ENCODE measurements at places on chromosomes 16 and 17.

- H3K36me3 ChIP-seq = no peaks in the 10 kb centered on the region
- DNase-seq = no peak
- H3K4me1 ChIP-seq = no peaks in the 10 kb centered on the region
- H3K27me3 ChIP-seq = no peaks in the 10 kb centered on the region
- no peak overlapping the region for H3K27ac ChIP-seq
- no peak overlapping the region for H3K4me3 ChIP-seq
Measured at GRCh38 chr16:53900667-53901066, 196.7 kb downstream of the FTO start.

DNA sequence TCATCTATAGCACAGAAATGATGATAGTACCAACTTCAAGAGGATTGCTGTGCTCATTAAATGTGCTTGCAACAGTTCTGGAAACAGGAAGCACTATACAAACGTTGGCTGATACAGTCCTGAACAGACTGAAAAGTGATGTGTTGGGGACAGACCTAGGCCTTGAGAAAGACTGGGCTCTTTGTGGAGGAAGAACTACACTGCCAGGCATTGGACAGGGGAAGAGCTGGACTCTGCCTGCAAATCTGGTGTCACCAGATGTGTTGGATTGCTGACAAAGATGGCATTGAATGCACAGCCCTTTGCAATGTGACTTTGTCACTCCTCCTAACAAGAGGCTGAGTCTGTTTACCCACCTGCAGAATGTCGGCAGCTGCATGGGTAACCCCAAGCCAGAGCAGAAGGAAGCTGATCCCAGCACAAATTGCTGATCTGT is 12.4 kb upstream of the ST6GALNAC2 start:
- H3K4me1 ChIP-seq = peaks cover 3% of the 10 kb centered on the region
- peaks cover 7% of the 10 kb centered on the region for H3K36me3 ChIP-seq
- DNase-seq = no peak
- no peak overlapping the region for H3K4me3 ChIP-seq
- no peaks in the 10 kb centered on the region for H3K27me3 ChIP-seq

DNA sequence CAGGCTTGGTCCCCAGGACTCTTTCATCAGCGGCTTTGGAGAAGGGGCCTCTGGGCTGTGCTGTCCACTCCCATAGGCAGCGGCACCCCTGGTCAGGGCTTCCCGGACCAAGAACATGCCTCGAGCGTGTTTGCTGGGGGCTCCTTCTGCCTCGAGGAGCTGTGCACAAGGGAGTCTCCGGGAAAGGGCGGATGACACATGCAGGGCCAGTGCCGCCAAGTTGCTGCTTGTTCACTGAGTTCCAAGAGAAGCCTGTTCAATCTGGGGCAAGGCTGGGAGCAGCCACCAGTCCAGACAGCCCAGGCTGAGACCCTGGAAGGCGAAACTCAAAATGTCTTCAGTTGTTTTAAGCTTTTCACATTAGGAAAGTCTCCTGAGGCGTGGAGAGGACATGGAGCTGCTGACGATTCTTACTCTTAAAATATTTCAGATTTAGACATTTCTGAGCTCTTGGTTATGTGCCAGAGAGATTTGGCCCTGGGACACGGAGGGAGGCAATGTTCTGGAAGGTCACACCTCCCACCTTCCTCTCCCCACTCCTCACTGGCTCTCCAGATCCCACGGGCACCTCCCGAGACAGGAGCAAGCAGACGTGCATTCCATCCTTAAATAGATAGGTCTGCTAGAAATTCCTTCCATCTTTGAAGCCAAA is 84.5 kb upstream of the ZNF469 start:
- no peaks in the 10 kb centered on the region for H3K27me3 ChIP-seq
- no peak for DNase-seq
- H3K36me3 ChIP-seq = no peaks in the 10 kb centered on the region
- H3K4me3 ChIP-seq = no peak overlapping the region
- no peak overlapping the region for H3K27ac ChIP-seq
- no peaks in the 10 kb centered on the region for H3K4me1 ChIP-seq

DNA sequence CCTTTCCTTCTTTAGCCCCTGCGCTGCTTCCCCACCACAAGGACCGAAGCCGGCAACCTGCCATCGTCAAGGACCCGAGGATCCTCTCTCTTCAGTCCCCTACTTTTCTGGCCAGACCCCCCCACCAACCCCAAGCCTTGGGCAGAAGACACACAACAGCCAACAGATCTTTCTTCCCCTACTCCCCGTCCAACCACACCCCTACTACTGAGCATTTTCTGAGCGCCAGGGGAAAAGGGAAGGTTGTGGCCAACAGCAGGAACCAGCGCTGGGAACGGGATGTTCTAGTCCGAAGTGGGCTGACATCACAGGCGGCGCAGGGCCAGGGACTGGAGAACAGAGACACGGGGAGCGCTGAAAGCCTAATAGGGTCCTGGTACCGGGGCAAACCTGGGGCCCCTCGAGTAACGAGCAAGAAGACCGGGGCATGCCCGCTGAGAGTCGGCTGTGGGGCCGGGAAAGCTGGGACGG is 528 bp downstream of the PER1 start:
- peaks cover 5% of the 10 kb centered on the region for H3K4me1 ChIP-seq
- H3K4me3 ChIP-seq = peak overlapping the region; percentile 90
- peaks cover 21% of the 10 kb centered on the region for H3K36me3 ChIP-seq
- H3K27me3 ChIP-seq = no peaks in the 10 kb centered on the region

GRCh38 chr17:35730400-35731005 is 936 bp upstream of the RASL10B start:
- peaks cover 3% of the 10 kb centered on the region for H3K4me1 ChIP-seq
- peaks cover 5% of the 10 kb centered on the region for H3K36me3 ChIP-seq
- no peak overlapping the region for H3K27ac ChIP-seq

DNA sequence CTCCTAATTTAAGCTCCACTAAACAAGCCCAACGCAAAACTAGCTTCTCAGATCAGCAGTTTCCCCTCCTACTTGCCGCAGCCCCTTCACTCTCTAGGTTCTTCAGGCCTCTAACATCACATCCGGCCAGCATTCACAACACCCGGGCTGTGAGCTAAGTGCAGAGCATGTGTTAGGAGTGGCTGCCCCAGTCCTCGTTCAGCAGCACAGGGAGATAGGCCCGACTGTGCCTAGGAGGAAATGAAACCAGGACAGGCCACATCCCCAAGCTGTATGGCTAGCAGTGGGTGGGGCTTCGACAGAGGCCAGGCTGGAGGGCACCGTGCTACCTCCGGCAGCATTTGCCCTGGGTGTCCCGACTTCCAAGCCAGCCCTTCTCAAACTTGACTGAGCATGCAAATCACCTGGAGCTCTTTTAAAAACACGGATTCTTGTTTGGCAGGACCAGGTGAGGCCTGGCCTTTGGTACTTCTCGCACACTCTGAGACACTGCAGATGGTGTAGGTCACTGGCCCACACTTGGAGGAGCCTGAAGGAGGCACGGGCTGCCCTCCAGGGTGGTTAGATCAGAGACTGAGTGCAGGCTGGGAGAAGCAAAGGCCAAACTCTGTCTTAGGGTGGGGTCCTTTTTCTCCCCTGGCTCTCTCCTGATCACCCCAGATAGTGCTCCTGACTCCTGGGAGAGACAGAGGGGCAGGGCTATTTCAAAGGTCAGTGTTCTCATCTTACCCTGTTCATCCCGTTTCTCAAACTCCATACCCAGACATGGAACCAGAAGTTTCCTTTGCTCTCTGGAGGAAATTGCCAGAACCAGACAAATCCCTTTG is 202.0 kb downstream of the C16orf78 start:
- no peaks in the 10 kb centered on the region for H3K27me3 ChIP-seq
- H3K36me3 ChIP-seq = peaks cover 5% of the 10 kb centered on the region
- no peak overlapping the region for H3K4me3 ChIP-seq
- no peak overlapping the region for H3K27ac ChIP-seq
- H3K4me1 ChIP-seq = peaks cover 3% of the 10 kb centered on the region
- DNase-seq = peak; percentile 66

DNA sequence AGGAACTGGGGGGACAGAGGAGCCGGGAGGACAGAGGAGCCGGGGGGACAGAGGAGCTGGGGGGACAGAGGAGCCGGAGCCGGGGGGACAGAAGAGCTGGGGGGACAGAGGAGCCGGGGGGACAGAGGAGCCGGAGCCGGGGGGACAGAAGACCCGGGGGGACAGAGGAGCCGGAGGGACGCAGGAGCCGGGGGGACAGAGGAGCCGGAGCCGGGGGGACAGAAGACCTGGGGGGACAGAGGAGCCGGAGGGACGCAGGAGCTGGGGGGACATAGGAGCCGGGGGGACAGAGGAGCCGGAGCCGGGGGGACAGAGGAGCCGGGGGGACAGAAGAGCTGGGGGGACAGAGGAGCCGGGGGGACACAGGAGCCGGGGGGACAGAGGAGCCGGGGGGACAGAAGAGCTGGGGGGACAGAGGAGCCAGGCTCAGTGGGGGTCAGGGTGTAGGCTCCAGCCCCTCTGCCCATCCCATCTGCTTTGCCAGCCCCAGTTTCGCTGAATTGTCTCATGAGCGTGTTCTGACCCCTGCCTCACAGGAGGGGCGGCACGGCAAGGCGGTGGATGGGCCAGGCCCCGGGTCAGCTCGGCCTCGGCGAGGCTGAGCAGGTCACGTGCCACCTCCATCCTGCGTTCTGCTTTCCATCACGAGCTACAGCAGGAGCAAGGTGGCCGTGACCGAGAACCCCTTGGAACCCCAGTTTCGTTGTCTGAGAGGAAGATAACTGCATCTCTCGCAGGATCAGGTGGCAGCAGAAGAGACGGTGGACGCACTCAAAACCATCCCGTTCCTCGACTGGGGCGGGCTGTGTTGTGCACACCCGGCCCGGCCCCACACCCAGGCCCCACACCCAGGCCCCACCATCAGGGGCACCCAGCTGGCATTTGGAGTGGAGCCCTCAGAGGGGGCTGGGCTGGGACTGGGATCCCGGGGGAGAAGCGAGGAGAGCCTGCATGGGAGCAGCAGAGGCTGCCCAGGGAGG is 26.1 kb upstream of the CBFA2T3 start:
- no peak overlapping the region for H3K4me3 ChIP-seq
- no peaks in the 10 kb centered on the region for H3K36me3 ChIP-seq
- DNase-seq = no peak
- peaks cover 2% of the 10 kb centered on the region for H3K27me3 ChIP-seq

Data from H9 (cell line).